ENCODE measurements at places on chromosomes 11 and 22.

- DNase-seq: no peak
These were observed 179.6 kb downstream of the BLID start for GRCh38 chr11:121936370-121936769.

DNA sequence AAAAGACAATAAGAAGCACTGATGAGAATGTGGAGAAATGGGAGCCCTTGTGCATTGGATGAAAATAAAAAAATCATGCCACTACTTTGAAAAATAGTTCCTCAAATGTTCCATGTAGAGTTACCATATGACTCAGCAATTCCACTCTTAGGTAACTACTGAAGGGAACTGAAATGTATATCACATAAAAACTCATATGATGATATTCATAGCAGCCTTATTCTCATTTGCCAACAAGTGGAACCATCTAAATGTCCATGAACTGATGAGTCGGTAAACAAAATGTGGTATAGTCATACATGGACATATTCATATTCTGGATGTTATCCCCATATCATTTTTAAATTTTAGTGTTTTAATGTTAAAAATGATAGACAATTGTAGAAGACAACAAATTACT, 3.5 kb downstream of the KRTAP5-9 start:
- DNase-seq: no peak

DNA sequence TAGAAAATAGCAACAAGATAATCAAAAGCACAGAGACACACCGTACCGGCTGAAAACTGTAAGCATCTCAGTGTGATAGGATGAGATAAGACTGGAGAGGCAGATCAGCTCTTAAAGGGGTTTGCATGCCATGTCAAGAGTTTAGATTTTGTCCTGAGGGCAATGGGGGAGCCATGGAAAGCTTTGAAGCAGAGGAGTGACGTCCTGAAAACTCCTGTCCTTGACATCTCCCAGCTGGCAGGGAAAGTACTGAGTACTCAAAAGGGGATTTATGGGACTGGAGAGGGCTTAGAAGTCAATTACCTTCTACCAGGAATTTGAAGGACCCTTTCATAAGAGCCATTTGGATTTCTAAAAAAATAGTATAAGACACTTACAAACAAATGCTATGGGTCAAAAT, 420.5 kb upstream of the NARS2 start:
- DNase-seq: no peak

DNA sequence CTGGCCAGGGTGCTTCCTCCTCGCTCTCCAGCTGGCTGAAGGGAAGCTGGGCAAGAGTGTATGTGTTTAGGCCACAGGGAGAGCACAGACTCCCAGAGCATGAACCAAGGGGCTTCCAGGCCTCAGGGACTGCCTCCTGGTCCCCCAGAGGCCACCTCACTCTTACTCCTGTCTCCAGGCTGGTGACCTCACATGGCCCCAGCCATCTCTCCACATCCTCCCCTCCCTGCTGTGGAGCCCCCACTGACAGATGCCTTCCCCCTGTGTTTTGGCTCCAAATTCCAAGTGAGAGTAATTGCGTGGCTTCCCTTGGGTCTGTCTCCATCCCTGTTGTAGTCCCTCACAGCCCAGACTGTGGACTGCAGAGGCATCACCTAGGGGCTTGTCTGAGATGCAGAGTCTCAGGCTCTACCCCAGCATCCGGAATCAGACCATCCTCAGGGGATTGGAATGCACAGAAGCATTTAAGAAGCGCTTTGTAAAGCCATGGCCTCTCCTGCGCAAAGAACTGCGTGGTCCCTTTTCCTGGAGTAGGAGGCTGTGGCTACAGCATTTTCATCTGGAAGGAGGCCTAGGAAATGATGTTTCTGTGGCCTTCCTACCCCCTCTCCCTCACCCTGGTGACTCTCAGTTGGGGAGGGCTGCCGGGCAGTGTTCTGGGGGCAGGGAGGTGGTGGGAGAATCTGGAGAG, 91.1 kb downstream of the ATXN10 start:
- no peak for DNase-seq

- no peak for DNase-seq
These were observed 37.1 kb upstream of the CCDC188 start for GRCh38 chr22:20187777-20188566.

DNA sequence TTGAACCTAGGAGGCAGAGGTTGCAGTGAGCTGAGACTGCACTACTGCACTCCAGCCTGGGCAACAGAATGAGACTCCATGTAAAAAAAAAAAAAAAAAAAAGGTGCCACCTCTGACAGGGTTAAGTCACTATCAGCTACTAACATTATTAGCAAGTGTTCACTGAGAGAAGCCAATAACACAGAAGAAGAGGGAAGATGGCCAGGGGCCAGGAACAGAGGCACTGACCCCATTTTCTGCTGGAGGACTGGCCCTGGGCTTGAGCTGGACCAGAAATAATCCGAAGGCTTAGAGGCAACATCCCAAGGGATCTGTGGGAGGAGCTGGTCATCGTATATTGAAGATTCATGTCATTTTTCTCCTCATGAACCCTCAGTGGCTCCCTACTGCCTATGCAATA, 5.0 kb downstream of the SLC5A1 start:
- no peak for DNase-seq

Data from stimulated activated CD8-positive, alpha-beta memory T cell treated with anti-CD3 and anti-CD28 coated beads, Interleukin-4, amount 100 ng/mL, for 4 hours (primary cell).